ENCODE measurements at places on chromosomes 7 and 10. TPM values are rescaled to one million over a fixed set of nuclear protein-coding genes. Genes with fewer than 3 reads are reported as not detected.
A peak's percentile ranks its signal among the peaks of the same experiment; 100 is the strongest.

- DNase-seq, result no peak
Observed at GRCh38 chr7:25250386-25250785, 22.1 kb upstream of the NPVF start.

Gene C10orf53
- total RNA-seq, result not detected

DNA sequence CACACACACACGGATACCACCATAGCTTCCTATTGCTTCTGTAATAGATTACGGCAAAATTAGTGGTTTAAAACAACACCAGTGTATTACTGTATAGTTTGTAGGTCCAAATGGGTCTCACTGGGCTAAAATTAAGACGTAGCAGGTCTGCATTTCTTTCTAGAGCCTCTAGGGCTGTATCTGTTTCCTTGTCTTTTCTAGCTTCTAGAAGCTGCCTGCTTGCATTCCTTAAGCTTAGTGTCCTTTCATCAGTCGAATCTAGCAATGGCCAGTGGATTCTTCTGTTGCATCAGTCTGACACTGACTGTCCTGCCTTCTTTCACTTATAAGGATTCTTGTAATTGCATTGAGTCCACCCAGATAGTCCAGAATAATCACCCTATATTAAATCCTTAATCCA lies 882.3 kb downstream of the PCDH15 start:
- DNase-seq, result no peak

DNA sequence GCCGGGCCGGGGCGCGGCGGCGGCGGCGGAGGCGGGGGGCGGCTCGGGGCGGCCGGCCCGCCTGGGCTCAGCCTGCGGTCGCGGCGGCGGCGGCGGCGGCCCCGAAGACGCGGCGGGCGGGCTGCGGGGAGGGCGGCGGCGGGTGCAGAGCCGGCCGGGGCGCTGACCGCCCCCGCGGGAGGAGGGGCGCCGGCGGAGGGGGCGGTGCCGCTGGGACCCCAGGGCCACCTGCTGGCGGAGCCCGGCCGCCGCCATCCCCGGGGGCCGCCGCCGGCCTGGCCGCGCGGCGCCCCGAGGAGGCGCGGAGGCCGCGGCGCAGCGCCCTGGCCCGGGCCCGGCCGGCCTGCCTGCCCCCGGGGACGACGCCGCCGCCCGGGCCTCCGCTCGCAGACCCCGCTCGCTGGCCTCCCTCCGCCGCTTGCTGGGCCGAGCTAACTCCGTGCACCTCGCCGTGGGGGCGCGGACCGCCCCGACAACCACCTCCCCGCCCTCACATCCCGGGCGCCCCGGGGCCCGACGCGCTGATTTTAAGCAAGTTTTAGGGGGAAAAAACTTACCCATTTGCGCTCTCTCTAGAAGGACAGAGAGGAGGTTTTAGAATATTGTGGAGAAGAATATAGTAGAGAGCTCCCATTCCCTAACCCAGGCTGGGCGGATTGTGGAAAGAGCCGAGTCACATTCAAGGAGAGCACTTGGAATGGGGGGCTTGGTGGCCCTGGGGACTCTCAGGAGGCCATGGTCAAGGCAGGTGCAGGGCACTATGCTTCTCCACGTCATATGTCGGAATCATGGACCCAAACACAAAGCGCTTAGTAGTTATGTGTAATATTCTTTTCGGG lies at the start of gene BEND7:
BEND7 (minus strand) TSS at position 140 of the 839 bp plus-strand sequence. CDS start 481 bp downstream, outside the sequence.
- peak; percentile 46 for DNase-seq

GRCh38 chr10:100982916-100983830 lies 4.1 kb downstream of the MRPL43 start:
- DNase-seq, result no peak

DNA sequence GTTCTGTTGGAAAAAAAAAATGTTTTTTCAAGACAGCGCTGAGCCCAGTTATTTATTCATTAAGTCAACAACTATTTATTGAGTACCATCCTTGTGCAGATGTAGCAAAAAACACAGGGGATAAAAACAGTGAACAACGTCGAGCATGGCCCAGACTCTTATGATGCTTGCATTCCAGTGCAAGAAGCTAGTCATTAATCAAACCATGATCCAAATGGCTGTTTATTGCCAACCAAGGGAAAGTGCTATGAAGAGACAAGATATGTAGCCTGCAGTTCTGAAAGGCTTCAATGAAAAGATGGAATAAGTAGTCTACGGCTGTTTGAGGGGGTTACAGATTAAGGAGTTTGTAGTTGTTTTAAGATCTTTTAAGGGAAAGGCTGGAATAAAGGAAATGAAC lies 262.3 kb downstream of the NEBL start:
- DNase-seq, result no peak

Gene FGFBP3
- 0.81 TPM for total RNA-seq

DNA sequence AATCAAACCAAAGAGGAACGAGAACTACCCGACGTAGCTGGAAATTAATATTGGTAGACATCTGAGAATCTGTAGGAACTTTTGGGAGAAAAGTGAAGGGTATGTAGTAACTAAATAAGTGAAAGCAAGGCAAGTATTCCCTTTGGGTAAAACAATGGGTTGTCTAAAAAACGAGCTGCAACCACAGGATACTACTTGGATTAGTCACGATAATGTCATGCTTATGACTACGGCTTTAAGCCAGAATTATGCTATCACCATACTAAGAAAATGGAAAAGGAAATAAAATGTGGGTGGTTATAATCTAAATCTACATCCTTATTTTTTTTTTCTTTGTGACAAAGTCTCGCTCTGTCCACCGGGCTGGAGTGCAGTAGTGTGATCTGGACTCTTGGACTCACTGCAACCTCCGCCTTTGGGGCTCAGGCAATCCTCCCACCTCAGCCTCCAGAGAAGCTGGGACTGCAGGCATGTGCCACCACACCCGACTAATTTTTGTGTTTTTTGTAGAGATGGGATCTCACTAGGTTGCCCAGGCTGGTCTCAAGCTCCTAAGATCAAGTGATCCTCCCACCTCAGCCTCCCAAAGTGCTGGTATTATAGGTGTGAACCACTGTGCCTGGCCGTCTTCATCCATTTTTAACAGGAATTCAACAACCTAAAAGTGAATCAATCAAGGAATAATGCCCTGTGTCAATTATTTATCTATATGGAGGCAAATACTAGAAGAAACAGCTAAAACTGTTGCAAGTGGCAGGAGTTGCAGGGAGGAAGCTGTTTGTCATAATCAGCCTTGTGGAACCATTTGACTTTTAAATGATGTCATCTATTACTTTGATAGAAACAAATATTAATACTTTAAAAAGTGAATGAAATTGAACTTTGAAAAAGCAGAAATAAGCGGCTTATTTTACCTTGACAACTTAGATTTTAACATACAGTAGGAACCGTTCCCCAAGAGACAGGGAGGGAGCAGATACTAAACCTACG lies 189.3 kb downstream of the PRPF18 start:
- no peak for DNase-seq

- no peak for DNase-seq
Observed at GRCh38 chr7:23418046-23418445, 52.2 kb downstream of the IGF2BP3 start.

Gene DNAJC30
- 14.3 TPM for total RNA-seq

DNA sequence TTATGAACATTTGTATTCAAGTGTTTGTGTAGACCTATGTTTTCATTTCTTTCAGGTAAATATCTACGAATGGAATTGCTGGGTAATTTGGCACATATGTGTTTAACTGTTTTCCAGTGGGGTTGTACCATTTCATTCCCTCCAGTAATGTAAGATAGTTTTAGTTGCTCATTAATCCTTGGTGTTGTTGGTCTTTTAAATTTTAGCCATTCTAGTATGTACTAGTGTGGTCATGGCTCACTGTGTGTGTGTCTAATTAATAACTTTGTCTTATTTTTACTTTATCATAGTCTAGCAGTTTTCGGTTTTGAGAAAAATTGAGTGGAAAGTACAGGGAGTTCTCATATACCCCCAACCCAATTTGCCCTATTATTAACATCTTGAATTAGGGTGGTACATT lies 278.8 kb downstream of the CAMK1D start:
- DNase-seq, result no peak

GRCh38 chr10:49647554-49647953 lies 31.9 kb upstream of the C10orf53 start:
- DNase-seq, result no peak

Gene LRWD1
- 9.8 TPM for total RNA-seq

DNA sequence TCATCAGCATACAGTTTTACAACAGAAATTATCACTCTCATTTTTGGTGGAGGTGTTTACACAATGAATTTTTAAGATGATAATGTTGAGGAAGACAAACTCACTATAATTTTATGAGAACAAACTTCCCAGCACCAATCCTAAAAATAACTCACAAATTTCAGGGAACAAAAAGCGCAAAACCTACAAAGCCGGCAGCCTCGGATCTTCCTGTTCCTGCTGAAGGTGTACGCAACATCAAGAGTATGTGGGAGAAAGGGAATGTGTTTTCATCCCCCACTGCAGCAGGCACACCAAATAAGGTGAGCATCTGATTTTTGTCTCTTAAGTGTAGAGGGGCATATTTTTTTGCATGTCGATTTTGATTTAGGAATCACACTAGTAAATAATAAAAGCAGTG lies 26.5 kb upstream of the AGBL3 start:
- no peak for DNase-seq

Gene SEMA3E
- total RNA-seq, result 1.1 TPM

Gene IFIT1B
- not detected for total RNA-seq

GRCh38 chr7:179209-179681 lies 13.1 kb upstream of the FAM20C start:
- DNase-seq, result no peak

Gene SLC16A12
- 6.2 TPM for total RNA-seq

- no peak for DNase-seq
Observed at GRCh38 chr10:121411004-121411403, 187.2 kb downstream of the FGFR2 start.

Gene SPDYE9
- total RNA-seq, result not detected

- DNase-seq, result no peak
Observed at GRCh38 chr7:135840591-135840990, 92.0 kb upstream of the FAM180A start.

- peak; percentile 87 for DNase-seq
Observed at GRCh38 chr10:97497572-97498075, 598 bp downstream of the MMS19 start.

GRCh38 chr7:158030071-158030470 lies 557.6 kb downstream of the PTPRN2 start:
- DNase-seq, result no peak

DNA sequence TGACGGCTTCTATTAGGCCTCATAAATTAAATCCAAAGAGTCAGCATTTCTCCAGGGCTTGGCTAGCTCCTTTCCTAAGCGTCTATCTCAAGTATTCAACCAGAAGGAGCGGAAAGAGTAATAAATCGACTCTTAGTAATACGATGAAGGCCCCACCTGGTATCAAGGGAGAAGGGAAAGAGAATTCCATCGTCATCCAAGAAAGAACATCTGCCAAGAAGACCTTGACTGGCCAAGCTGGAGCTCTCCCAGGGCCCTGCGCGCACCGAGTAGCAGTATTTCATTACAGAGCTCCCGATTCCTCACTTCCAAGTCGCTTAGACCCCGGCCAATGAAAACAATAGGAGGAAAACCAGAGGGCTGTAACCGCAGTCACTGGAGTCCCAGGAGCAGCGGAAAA lies 178.0 kb upstream of the FRMD4A start:
- DNase-seq, result peak; percentile 43

Gene ASB15
- total RNA-seq, result 18.9 TPM

GRCh38 chr10:131777921-131778320 lies 122.9 kb upstream of the PPP2R2D start:
- DNase-seq, result no peak

DNA sequence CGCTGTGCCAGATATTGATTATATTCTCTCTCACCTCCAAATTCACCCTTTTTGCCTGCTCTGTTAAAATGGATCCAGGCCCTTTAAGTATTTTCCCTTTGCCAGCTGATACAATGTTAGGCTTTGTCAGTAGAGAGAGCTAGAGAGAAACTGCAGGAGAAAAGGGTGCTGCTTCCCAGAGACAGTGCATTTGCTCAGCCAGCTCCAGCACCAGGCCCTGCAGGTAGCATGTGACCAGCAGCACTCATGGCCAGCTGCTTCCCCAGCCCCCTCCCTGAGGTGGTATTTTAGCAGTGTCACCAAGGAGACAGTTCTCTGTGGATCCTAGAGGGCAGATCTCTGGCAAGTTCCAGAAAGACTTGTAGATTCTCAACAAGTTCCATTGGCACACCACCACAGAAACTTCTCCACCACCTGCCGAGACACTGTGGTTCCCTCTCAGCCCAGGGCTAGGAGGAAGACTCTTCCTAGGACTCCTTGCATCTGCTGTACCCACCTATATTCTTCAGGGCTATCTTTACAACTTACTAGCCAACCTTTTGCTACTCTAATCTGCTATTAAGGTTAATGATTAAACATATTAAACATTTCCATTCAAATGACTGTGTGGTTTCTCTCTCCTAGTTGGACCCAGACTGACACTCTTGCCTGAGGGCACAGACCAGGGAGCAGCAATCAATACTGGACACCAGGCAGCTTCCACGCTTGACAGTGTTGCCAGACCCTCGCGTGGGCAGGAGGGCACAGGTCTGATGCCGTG lies 35.6 kb upstream of the ADAM12 start:
- DNase-seq, result no peak

Gene NYAP1
- 0.59 TPM for total RNA-seq

GRCh38 chr7:48171202-48171601 lies at the start of gene ABCA13:
Gene ABCA13 (plus strand): TSS chr7:48171458. CDS start chr7:48171484, 26 bp downstream.
- no peak for DNase-seq

DNA sequence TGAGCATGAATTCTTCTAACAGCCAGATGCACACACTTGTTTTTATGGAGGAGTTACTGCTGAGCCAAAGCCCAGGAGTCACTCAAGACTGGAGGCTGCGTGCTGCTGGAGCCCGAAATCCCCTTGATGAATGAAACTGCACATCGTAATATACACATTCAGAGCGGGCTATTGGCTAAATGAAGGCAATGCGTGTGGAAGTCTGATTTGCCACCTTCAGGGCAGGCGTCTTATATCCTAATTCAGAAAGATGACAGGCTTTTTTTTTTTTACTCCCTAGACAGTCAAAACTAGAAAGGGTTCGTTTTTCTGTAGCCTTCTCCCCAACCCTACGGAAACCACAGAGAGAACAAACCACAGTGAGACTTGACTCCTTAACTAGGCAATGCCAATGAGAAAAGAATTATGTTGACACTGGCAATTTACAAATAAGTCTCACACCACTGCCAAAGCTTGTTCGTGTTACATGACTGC lies 227.2 kb upstream of the KLF14 start:
- DNase-seq, result no peak

GRCh38 chr10:112349521-112350085 lies 24.3 kb upstream of the ACSL5 start:
- no peak for DNase-seq

- no peak for DNase-seq
Observed at GRCh38 chr10:94725871-94726270, 36.6 kb upstream of the CYP2C19 start.

GRCh38 chr10:28734938-28735759 lies 57.8 kb downstream of the BAMBI start:
- DNase-seq, result peak; percentile 35

GRCh38 chr7:123977081-123977480 lies 52.0 kb downstream of the SPAM1 start:
- DNase-seq, result no peak

GRCh38 chr10:27687326-27687725 lies 58.3 kb downstream of the MKX start:
- no peak for DNase-seq

DNA sequence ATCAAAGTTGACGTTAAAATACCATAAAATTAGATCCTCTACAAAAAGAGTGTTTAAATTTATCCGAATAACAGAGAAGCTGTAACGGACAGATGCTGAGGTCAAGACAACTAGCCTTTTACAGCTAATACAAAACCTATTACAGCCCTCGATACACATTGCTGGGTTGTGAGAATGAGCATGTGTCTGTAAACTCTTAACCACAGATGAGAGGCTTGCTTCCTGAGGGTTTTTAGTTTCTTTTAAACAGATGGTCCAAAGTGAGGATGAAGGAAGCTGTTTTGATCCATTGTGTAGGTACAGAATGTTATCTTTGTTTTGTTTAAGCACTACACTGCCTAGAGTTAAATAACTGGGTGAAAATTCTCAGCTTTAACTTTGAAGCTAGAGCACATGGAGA lies 578.2 kb downstream of the PARD3 start:
- DNase-seq, result no peak

Data from left cardiac atrium (tissue), 4 donors.